ENCODE measurements at places on chromosomes 2 and 18.
A peak's percentile ranks its signal among the peaks of the same experiment; 100 is the strongest.

- DNase-seq: no peak
These were observed 684.0 kb upstream of the ZEB2 start for GRCh38 chr2:145203891-145204290.

DNA sequence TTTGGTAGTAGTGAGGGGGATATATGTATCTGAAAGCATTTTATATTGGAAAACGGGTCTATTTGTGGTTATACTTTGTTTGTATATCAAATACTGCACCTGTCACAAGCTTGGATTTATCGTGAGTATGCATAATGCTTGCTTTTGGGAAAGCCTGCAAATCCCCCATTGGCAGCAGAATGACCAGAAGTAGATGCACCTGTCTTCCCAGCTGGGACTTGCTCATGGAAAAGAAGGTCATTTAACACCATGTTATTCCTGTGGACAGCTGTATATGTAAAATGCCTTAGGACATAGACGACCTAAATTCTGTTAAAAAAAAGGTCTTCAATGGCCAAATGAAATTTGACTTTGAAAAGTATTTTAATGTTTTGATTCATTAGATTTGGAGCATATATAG, 599.4 kb downstream of the XIRP2 start:
- DNase-seq: no peak

DNA sequence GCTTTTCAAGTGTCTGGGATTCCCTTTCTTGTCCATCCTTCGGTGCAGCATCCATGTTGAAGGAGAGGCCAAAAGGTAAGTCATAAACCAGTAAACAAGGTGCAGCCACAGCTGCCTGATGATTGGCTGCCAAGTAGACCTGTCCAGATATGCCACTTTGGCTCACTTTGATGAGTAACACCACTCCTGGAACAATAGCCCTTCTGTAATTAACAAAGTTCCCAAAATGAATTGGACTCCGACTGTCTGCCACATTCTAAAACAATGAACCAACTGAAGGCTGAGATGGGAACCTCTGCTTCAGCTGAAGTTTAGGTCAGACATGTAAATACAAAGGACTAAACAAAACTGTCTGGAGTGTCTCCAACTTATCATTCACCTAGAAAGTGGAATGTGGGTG, 82.2 kb upstream of the LGALSL start:
- no peak for DNase-seq

DNA sequence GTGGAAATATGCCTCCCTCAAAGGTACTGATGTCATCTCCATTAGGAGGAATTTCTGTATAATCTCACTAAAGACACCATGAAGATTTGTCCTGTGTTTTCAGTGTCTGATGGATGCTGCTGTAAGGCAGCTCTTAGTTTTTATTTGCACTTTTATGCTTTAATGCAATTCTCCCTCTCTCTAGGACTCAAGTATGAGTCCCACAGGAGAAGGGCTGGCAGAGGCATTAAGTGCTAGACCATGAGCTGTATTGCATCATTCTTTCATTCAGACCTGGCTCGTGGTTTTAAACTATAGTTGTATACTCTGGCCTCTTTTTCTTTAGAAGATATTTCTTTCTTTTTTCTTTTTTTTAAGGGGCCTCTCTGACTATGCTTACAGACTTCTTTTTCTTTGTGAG, 805.6 kb downstream of the DPP10 start:
- DNase-seq: no peak

GRCh38 chr18:70641156-70641775, 352.4 kb downstream of the SOCS6 start:
- DNase-seq: no peak

- DNase-seq: no peak
These were observed 63.2 kb downstream of the ZEB2 start for GRCh38 chr2:144456680-144457079.

GRCh38 chr18:53457068-53457467, 767.4 kb downstream of the MBD2 start:
- no peak for DNase-seq

GRCh38 chr2:195659114-195659513, 2.1 kb downstream of the SLC39A10 start:
- peak; percentile 30 for DNase-seq

DNA sequence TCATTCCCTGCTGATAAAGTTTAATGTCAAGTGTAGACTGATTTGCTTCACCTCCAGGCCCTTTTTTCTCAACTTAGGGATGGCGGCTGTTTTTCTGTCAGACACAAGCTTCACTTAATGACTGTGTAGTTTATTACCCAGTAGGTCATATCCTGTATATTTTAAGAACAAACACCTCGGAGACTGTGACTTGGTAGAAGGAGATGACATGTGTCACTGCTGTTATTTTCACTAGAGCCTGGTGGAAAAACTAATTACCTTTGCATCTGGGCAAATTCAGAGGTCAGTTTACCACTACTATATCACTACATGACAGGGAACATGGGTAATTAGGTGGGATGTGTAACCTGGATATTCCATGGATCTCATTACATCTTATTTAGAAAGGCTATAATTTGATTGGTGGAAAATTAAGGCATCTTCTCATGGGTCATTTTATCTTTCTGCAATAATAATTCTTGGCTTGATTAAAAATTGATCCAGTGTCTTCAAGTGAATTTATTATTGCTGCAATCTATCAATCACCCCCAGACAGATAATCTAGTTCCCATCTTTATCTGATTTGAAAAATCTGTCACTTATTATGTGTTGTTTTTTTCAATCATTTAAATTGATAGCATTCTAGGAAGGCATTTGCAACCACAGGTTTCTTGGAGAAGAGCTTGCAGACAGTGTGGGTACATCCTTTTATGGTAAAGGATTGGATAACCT, 353.8 kb upstream of the SPRED2 start:
- no peak for DNase-seq

DNA sequence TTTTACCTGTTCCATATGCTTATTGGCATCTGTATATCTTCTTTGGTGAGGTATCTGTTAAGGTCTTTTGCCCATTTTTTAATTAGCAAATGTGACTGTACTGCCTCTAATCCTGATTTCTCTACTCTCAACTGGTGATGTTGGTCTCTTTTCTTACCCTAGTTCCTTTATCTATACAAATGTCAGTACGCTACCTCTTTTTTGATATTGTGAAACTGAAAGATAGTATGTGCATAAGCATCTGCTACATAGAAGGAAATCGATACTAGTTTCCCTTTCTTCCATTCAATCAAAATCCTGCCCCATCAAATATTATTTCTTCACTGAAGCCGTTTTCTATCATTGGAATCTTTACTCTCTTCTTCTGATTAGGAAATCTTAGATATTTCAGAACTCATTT, 194.9 kb upstream of the SPOPL start:
- DNase-seq: no peak

DNA sequence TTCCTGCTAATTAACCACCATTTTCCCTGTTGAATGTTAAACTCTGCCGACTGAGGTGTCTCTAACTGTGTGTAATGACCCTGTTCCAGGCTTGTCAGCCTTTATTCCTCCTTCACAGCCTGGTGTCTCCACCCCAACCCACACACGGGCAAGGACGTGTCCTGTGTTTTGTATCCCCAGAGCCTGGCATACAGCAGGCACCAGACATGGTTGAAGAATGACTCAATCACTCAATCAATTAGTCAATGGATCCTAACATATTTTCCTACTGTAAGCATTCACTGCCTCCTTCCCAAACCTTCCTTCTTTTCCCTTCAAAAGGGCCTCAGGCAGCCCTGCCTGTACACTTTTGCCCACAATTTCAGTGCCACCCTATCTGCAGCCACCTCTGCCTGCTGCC, 2.7 kb upstream of the TNS1 start:
- no peak for DNase-seq

- no peak for DNase-seq
These were observed 94.7 kb upstream of the SP3 start for GRCh38 chr2:174059884-174060244.

DNA sequence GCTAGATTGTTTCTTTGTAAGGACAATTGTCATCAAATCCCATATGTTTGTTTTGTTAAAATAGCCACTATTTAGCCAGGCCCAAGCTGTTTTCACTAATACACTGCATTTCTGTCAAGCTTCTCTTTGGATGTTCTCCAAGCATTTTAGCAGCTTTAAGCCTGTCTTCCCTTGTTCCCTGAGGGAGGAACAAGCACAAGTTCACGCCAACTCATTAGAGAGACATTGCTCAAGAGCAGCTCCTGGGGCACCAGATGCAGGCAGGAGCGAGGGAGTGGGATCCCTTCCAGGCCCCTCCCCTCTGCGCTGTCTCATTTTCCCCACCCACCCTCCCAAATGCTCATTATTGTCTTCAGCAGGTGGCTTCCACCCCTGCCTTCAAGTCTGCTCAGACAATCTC, 32.6 kb upstream of the PPP3R1 start:
- DNase-seq: no peak

DNA sequence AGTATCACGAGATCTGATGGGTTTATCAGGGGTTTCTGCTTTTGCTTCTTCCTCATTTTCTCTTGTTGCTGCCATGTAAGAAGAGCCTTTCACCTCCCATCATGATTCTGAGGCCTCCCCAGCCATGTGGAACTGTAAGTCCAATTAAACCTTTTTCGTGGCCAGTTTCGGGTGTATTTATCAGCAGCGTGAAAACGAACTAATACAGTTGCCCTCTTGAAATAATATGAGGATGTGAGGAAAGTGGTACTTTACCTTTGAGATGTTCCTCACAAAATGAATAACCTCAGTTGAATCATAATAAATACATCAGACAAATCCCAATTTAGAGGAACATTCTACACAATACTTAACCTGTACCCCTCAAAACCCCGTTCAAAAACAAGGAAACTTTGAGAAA, 356.4 kb downstream of the CPS1 start:
- no peak for DNase-seq

- DNase-seq: no peak
These were observed 1.0 kb downstream of the PSTPIP2 start for GRCh38 chr18:46070815-46071652.

- DNase-seq: no peak
These were observed 79.0 kb upstream of the CDH19 start for GRCh38 chr18:66682855-66683322.

GRCh38 chr2:27294928-27295327, 12.7 kb downstream of the TRIM54 start:
- no peak for DNase-seq

- DNase-seq: no peak
These were observed 106.9 kb downstream of the COL4A4 start for GRCh38 chr2:227057060-227057459.

- no peak for DNase-seq
These were observed 206.5 kb downstream of the CPS1 start for GRCh38 chr2:210762604-210763588.

GRCh38 chr2:43569921-43570320, 25.9 kb downstream of the THADA start:
- no peak for DNase-seq

- no peak for DNase-seq
These were observed 47.8 kb downstream of the TMEM17 start for GRCh38 chr2:62458206-62458641.

DNA sequence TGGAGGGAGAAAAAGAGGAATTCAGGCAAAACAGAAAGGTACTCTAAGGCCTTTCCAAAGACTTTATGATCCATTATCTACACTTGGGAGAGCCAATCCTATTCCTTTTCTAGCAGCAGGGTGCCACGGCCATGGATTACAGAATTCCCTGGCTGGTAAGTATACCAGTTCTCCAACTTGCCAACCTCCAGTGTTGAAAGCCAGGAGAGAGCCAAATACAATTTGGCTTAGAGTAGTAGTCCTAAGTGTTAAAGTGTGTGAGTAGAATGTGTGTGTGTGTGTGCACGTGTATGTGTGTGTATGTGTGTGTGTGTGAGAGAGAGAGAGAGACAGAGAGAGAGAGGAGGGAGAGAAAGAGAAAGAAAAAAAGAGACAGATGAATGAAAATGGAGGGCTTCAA, 43.3 kb downstream of the WDPCP start:
- no peak for DNase-seq

DNA sequence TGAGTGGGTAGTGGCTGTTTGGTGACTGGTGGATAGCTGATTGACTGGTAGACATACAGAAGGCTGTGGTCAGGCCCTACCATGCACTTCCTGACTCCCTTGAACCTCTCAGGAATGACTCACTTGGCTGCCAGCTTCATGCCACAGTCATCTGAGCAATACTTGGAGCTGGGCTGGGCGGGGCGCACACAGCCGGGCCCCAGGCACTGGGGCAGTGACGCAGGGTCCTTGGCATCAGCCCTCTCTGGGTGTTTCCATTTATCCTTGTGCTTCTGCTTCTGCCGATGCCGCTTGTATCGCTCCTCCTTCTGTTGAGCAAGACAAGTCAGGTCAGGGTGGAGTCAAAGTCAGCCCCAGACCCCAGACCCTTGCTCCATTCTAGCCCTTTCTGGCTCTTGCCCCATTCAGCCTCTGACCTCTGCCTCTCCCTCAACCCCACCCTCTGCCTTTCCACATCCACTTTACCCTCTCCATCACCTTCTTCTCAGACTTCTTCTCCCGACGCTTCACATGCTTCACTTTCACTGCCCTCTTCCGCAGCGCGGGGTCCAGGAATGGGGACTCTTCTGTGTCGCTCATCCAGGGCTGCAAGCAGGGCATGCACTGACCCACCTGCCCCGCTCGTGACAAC, 3.0 kb upstream of the MBD1 start:
- no peak for DNase-seq
